ENCODE measurements at places on chromosomes 6 and 20. TPM values are rescaled to one million over a fixed set of nuclear protein-coding genes. Genes with fewer than 3 reads are reported as not detected.

Gene DEFB132
- not detected for total RNA-seq

Gene MUCL3
- total RNA-seq, result not detected

Gene NMBR
- total RNA-seq, result not detected

Gene PBX2
- 36.2 TPM for total RNA-seq

Gene NEURL2
- total RNA-seq, result 7.1 TPM

Gene PNLDC1
- not detected for total RNA-seq

Gene TREML1
- total RNA-seq, result not detected

Gene RSPO4
- total RNA-seq, result not detected

Gene METTL24
- not detected for total RNA-seq

Gene CASS4
- 0.14 TPM for total RNA-seq

Gene ITPA
- total RNA-seq, result 16.6 TPM

Gene OXT
- not detected for total RNA-seq

Gene GDAP1L1
- not detected for total RNA-seq

Gene TSBP1
- total RNA-seq, result not detected

Gene IPCEF1
- total RNA-seq, result not detected

Gene VSX1
- not detected for total RNA-seq

Gene MAS1
- total RNA-seq, result under 0.01 TPM

Gene ZNF831
- not detected for total RNA-seq

Gene RAB44
- not detected for total RNA-seq

Gene BNIP5
- not detected for total RNA-seq

Gene MEP1A
- total RNA-seq, result not detected

Gene ZSCAN26
- 18.5 TPM for total RNA-seq

Gene GUCA1A
- total RNA-seq, result 0.46 TPM

Gene CST9
- total RNA-seq, result not detected

Gene VGLL2
- not detected for total RNA-seq

Gene HLA-F
- total RNA-seq, result 8.0 TPM

Gene TMEM170B
- 1.8 TPM for total RNA-seq

Gene SAPCD1
- 1.2 TPM for total RNA-seq

Gene PRL
- total RNA-seq, result not detected

Gene TOX2
- 2.1 TPM for total RNA-seq

Gene KCNG1
- 108 TPM for total RNA-seq

Gene GPX5
- total RNA-seq, result not detected

All from smooth muscle cell of the umbilical artery (primary cell).